ENCODE measurements at places on chromosomes 3 and 15.

DNA sequence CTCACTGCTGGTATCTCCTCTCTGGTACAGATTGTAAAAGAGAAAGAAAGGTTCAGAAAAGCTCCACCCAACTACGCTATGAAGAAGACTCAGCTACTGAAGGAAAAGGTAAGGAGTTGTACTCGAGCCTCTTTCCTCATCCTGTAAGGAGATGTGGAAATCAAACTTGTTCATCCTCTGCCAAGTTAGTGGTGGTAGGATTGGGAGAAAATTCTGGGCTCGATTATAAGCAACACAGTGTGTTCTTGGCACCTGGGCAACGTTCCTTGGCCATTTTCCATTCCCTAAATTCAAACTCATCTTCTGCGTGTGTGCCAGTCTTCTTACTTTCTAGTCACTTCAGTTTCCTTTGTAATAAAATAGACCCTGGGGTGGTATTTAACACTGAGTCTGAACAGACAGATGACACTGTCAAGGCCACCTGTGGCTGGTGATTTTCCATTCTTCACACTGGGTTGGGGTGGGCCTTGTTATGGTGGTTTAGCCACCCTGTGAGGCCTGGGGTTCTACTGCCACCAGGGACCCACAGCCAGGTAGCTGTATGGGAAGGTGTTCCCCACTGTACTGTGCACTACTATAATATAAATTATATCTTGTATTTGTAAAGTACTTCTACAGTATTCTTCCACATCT lies 17.1 kb upstream of the ITPKA start:
- DNase-seq, result no peak

DNA sequence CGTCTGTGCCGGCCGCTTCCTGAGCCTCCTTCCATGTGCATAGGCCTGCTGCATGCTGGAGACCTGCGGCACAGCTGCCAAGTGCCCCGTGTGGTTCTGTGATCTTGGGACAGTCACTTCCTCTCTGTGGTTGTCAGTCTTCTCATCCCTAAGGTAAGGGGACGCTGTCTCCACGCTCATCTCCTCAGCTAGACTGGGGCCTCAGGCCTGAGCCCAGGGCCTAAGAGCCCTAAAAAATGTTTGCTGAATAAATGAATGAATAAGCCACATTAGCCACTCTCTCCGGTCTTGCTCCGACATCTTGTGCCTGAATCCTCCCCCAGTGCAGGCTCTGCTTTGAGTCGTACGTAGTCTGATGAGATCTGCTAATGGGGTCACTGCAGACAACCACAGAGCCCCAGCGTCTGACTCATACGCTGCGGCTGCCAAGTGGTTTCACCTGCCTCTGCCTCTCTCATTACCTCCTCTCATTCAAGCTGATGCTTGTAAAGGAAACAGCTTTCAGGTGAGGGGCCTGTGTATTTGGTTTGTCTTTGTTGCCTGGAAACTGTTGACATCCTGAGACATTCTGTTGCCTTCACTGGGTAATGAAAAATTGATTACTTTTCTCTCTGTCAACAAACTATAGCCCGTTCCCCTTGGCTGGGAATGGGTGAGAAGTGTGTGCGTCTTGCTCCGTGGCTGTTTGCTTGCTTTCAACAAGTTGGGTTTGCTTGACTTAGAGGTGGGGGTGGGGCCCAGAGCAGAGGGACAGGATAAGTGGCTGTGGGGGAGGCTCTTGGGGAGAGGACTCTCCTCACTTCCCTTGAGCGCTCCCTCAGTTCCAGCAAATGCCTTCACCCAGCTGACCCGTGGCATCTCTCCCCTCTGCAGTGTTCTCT lies 15.9 kb downstream of the RPLP1 start:
- DNase-seq, result no peak

- no peak for DNase-seq
Observed at GRCh38 chr3:175386630-175387029, 527.5 kb downstream of the NAALADL2 start.

DNA sequence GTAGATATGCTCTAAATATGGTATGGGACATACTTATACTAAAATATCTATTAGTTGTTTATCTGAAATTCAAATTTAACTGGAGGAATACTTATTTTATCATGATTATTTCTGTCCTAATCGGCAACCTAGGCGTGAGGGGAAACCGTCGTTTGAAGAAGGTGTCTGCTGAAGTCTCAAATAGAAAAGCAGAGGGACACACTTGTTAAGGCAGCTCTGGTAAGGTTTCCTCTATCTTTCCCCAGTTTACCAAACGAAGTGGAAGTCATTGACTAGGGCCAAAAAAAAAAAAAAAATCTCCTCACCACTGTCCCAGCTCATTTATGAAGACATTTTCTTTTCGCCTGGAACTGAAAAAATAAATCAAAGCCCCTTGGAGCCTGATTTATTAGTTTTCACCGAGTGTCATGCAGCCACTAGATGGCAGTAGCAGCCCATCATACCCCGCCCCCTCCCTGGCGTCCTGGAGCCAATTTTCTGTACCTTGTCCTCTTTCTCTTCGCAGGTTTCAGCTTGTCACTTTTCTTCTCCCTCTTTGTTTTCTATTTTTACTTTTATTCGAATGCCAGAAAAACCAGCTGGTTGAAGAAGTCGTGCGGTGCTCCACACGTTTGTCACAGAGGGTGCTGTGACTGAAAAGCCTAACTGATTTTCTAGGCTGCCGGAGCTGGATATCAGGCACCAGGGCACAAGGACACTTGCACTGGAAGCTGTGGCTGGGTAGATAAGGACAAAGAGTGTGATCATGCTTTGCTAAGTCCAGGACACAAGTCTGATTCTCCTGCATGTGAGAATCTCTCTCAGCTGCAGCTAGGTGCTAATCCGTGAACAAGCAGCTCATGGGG lies 238.7 kb downstream of the ZPLD1 start:
- DNase-seq, result peak; percentile 18

DNA sequence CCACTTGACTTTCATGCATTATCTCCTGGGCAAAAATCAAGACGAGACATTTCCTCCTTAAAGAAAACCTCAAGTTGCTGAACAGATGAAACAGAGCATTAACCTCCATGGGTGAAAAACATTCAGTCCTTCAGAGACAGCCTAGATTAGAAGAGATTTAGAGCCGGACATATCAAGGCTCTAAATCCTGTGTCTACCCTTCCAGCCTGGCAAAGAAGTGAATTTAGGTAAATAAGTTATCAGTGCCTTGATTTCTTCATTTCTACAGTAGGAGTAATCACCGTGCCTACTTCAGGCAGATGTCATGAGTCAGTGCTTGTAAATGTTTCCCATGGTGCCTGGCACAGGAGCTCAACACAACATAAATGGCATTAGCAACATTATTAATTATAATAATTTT lies 159.3 kb upstream of the PRICKLE2 start:
- DNase-seq, result no peak

GRCh38 chr3:29070959-29071634 lies 209.8 kb upstream of the RBMS3 start:
- no peak for DNase-seq

GRCh38 chr15:75249726-75250125 lies 8.4 kb upstream of the GOLGA6C start:
- DNase-seq, result no peak

GRCh38 chr3:46946856-46947545 lies 29.5 kb downstream of the CCDC12 start:
- no peak for DNase-seq

DNA sequence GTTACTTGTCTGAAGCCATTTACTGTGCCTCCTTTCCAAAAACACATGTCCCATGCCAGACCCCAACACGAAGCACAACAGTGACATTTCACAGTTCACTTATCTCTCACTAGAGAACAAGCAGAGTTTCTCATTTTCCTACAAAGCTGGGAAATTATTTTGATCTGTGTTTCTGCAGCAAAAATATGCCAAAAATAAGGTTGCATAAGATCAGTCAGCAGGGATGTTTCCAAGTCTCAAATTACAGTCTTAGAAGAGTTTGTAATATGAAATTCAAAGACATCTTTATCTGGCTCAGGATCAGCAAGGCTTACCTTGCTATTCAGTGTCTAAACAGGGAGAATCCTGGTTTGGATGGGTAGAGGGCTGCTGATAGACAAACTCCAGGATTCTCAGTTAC lies 75.5 kb downstream of the GJD2 start:
- no peak for DNase-seq

DNA sequence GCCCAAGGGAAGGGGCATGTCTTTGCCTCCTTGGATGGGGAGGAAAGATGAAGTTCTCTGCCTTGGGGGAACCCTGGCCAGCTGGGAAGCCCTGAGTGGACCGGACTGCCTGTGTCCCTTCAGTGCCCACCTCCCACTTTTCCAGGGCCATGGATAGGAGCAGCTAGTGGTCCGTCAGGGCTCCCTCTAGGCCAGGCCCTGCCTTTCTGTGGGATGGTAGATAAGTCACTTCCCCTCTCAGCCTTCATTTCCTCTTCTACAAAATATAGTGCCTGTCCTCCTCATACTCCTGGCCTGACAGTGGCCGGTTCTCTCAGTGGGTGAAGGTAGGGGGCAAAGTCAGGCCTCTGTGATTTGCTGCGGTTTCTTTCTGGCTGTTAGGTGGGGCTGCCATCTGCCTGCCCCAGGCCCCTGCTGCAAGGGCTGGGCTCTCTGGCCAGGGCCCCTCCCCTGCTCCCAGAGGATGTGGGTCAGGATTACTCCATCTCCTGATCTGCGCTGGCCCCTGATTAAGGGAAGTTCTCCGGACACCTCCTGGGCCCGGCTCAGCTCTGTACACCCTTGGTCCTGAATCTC lies 1.4 kb downstream of the PLEKHO2 start:
- DNase-seq, result peak; percentile 63

- DNase-seq, result peak; percentile 38
Observed at GRCh38 chr15:68930268-68931022, at the start of gene SPESP1. TSS of gene SPESP1 (plus strand) at chr15:68930525. CDS start at chr15:68930654, 129 bp downstream.

DNA sequence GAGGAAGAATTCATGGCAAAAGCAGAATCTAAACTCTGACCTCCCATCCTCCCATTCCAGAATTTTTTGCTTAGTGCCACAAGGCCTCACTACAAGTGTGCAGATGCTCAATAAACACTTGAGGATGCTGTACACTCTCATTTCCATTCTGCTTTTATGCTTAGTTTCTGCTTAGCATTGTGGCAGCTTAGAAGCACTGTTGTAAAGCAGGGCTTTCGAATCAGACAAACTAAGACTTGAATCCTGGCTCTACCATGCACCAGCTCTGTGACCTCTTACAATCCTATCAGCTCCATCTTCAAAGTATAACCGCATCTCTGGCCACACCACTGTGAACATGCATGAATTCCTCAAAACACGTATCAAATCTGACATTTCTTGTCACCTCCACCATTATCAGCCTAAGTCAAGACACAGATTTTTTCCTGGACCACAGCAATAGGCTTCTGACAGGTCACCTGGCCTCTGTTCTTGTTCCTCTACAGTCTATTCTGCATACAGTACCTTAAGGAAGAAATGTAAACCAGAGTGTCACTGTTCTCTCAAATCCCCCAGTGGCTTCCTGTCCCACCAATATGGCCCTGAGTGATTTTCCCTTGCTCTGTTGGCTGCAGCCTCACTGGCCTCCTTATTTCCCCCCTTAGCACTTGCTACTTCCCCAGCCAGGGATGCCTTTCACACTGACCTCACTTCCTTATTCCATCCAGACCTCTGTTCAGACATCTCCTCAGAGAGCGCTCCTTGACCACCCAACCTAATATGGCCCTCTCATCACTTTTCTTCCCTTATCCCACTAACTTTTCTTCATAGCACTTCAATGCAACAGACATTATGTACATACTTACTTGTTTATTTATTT lies 8.1 kb upstream of the PHC3 start:
- no peak for DNase-seq

- DNase-seq, result no peak
Observed at GRCh38 chr3:14434498-14435151, 32.2 kb downstream of the SLC6A6 start.

- no peak for DNase-seq
Observed at GRCh38 chr3:157810924-157811718, 295.1 kb downstream of the SHOX2 start.

GRCh38 chr15:67969892-67970291 lies 84.2 kb upstream of the PIAS1 start:
- DNase-seq, result no peak

- no peak for DNase-seq
Observed at GRCh38 chr3:78794431-78794830, 973.4 kb downstream of the ROBO1 start.

- no peak for DNase-seq
Observed at GRCh38 chr15:56732886-56733135, 498 bp downstream of the ZNF280D start.

GRCh38 chr15:52661909-52662308 lies 17.3 kb downstream of the ATOSA start:
- no peak for DNase-seq

Data from uterus (tissue), 4 donors.